Heart left ventricle (tissue), 16 donors: ENCODE measurements at places on chromosomes 13 and 19. TPM values are rescaled to one million over a fixed set of nuclear protein-coding genes. Genes with fewer than 3 reads are reported as not detected.
A peak's percentile ranks its signal among the peaks of the same experiment; 100 is the strongest.

- peaks cover 27% of the 10 kb centered on the region for H3K4me1 ChIP-seq
- peaks cover 2% of the 10 kb centered on the region for H3K36me3 ChIP-seq
- H3K4me3 ChIP-seq: no peak overlapping the region
- DNase-seq: peak; percentile 59
- peaks cover 12% of the 10 kb centered on the region for H3K27me3 ChIP-seq
- H3K27ac ChIP-seq: peak overlapping the region; percentile 67
These were observed 8.4 kb downstream of the KANK3 start for GRCh38 chr19:8334458-8335342.

GRCh38 chr13:20968745-20969144, 66.2 kb upstream of the XPO4 start:
- peaks cover 10% of the 10 kb centered on the region for H3K36me3 ChIP-seq
- no peak overlapping the region for H3K27ac ChIP-seq
- H3K4me1 ChIP-seq: no peaks in the 10 kb centered on the region
- DNase-seq: no peak

DNA sequence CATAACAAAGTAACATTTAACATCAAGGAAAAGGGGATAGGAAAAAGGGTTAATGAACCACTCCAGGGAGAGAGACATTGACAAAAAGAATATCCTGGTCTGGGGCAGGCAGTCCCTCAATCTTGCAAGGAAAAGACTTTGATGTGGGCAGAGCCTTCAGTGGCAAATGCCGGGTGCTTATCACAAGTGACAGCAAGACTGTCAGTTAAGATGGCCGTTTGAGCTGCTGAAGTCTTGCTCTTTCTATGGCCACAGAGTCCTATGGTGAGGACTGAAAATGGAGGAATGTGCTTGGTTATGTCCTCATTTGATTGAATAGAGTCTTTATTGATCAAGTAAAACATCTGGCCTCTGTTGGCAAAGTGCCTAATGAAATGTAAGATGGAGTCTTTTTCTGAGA, 112.1 kb downstream of the B3GLCT start:
- peak overlapping the region; percentile 71 for H3K27ac ChIP-seq
- H3K27me3 ChIP-seq: no peaks in the 10 kb centered on the region
- no peaks in the 10 kb centered on the region for H3K36me3 ChIP-seq
- peaks cover 10% of the 10 kb centered on the region for H3K4me1 ChIP-seq
- H3K4me3 ChIP-seq: no peak overlapping the region

DNA sequence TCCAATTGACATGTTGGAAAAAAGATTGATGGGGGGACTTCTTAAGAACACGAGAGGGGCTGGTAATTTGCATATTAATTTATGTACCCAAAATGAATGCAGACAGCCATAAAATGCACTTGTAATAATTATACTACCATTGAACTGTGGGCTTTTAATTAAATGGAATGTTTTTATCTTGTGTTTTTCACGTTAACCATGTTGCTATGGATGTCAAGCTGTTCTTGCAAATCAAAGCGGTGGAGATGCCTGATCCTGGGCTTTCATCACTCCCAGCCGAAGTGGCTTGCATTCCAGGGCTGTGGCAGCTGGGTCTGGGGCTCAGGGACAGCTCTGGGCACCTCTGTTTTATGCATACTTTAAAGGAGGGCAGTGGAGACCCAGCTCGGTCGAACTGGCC, 179.4 kb upstream of the TMTC4 start:
- DNase-seq: no peak
- H3K27ac ChIP-seq: no peak overlapping the region
- H3K4me1 ChIP-seq: no peaks in the 10 kb centered on the region
- H3K36me3 ChIP-seq: no peaks in the 10 kb centered on the region

The ZNF471 gene
- polyA plus RNA-seq: 3.4 TPM

The FBXO17 gene
- polyA plus RNA-seq: 1.2 TPM
